ENCODE measurements at places on chromosomes 3 and 15.

GRCh38 chr3:174337227-174337626 lies 521.9 kb upstream of the NAALADL2 start:
- no peak for DNase-seq

DNA sequence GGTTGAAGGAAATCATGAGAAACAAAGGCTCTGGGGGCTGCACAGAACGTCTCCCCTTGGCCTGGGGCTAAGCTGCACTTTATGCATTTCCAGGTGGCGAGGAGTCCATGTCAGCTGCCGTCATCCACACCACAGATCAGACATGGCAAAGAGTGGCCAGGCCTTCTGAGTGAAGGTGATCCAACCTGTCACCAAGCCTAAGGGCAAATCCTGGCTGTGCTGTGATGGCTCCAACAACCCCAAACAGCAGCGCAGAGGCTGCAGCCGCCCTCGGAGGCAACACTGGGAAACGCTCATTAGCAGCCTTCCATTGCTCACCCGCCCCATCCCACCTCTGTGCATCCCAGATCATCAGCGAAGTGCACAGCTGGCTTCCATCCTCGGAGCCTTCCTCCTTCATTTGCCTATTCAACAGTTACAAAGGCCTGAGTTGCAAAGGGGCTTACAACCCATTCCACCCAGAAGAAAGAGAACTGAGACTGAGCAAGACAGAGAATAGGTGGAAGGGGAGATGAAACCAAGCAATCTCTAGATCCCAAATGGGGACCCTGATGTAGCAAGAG lies 55.7 kb downstream of the SRGAP3 start:
- DNase-seq: no peak

DNA sequence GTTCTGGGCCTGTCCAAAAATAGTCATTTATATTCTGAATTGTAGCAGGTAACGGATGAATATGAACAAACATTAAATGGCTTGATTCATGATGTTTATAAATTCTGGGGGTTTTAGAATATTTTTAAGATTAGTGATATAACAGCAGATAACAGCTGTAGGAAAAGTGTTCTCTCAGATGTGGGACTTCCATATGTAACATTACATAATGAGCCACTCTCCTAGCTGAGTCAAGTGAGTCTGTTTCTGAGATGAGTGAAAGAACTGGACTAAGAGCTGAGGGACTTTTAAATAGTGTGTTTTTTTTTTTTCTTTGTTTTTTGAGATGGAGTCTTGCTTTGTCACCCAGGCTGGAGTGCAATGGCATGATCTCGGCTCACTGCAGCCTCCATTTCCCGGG lies 13.9 kb downstream of the YEATS2 start:
- no peak for DNase-seq

GRCh38 chr3:193418576-193419373 lies 40.2 kb upstream of the ATP13A5 start:
- no peak for DNase-seq

DNA sequence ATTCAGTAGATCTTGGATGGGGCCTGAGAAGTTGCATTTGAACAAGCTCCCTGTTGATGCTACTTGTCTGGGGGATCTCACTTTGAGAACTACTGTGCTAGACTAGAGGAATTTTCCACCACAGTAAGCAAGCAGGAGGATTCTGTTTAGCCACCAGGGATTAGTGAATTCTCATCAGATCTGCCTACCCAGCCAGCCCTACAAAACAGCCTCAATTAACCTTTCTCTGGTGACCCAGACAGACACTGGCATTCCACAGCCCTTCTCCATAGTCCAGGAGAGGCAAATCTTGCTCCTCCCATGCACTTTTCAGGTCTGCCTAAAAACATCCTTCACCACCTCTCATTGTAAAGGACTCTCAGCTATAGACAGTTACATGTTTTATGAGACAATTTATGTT lies 16.7 kb upstream of the MYH15 start:
- no peak for DNase-seq

DNA sequence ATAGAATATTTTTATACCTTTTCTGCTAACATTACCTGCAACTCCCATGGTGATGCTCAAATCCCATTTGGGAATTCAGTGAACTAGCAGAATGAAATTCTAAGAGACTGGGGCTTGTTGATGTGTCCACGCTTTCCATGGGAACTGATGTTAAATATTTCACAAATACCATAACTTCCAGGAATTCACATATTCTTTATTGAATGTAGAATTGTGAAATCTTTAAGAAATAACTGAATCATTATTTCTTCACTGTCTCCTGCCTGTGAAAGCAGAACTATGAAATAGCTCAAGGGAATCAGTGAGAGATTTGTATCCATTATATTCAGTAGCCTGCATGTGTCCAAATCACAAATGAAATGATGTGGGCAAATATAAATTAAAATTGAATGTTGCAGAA lies 130.8 kb downstream of the SERPINI1 start:
- no peak for DNase-seq

GRCh38 chr3:84830476-84830875 lies 128.3 kb upstream of the CADM2 start:
- DNase-seq: no peak

DNA sequence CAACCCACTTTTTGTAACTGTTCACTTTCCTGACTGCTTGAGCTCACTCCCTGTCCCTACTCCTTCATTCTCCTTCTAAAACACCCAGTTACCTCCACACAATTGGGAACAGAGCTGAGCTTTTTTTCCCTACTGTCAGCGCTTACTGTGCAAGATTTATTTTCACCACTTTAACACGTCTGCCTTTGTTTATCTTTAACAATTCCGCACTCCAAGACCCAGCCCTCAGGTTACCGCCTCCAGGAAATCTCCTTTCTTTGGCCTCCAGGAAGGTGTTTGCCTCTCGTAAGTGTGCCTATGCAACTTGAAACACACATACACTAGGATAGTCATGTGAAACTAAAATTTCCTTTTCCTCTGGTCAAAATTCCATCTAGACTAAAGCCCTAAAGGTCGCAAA lies 271.9 kb upstream of the TPRG1 start:
- no peak for DNase-seq

- DNase-seq: no peak
Observed at GRCh38 chr3:123350971-123351370, 97.9 kb downstream of the ADCY5 start.

- no peak for DNase-seq
Observed at GRCh38 chr3:88076712-88077111, 17.7 kb downstream of the ZNF654 start.

GRCh38 chr3:197463279-197463678 lies 92.5 kb downstream of the BDH1 start:
- no peak for DNase-seq

GRCh38 chr3:11541321-11542303 lies 102.1 kb downstream of the VGLL4 start:
- DNase-seq: no peak

DNA sequence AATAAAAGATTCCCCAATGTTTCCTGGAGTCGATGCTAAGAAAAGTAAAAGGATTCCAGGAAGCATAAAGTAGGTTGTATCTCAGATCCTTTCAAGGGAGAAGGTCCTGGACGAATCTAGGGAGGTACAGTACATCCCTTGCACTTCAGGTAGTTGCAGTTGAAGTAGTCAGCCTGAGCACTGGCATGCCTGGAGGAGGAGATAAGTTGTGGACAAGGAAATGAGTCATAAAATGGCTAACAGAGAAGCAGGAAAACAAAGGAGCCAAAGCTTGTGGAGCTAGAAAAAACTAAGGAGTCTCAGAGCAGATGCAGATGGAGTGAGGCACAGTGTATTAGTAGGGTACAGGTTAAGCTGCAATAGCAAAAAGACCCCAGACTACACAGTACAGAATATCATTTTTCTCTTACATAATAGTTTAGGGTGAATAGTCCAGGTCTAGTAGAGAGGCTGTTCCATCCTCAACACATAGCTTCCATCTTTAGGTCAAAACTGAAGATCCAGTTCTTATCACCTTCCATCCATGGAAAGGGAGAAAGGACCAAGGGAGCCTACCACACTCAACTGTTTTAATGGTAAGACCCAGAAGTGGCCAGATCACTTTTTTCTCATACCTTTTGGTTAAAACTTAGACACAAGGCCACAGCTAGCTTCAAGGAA lies 41.3 kb downstream of the COL6A5 start:
- no peak for DNase-seq

DNA sequence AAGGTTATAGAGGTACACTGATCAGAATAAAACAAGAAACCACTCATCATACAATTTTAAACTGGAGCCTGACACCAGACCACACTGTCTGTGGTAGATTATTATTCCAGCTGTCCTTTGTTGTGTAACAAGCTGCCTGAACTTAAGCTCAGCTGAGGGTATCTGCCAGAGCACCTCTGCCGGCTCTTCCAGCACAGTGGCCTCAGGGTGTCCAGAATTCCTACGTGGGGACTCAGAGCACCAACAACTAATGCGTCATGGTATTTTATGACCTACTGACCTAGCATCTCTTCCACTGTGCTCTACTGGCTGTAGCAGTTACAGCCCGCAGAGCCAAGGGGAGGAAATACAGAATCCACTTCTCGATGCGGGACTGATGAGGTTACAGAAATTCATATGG lies 15.6 kb upstream of the RAF1 start:
- DNase-seq: no peak

DNA sequence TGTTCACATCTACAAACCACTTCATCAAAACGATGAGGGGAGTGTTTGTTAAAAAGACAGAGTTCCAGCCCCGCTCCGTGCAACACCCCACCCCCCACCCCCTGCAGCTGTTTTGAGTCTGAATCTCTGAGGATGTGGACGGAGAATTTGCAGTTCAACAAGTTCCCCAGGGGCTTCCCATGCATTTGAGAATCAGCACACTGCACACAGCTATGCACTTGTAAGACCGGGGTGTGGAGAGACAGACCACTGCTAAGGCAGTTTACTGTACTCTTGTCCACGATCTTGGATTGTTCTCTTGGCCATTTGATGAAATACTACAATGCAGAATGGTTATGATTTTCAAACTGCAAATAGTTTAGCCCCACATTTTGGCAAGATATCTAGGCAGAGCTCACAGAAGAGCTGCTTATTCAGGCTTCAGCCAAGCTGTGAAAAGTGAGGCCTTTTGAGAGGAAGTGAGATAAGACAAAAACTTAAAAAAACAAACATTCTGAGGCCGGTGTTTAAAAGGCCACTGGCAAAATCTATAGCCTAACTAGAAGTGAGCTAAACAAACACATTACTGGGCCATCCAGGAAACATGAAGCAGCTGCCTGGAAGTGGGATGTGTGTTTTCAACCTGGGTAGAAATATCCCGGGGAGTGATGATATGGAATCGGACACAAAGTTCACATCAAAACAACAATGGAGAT lies 308.2 kb upstream of the ADAMTS9 start:
- no peak for DNase-seq

GRCh38 chr15:85477061-85477460 lies 96.7 kb downstream of the AKAP13 start:
- no peak for DNase-seq

DNA sequence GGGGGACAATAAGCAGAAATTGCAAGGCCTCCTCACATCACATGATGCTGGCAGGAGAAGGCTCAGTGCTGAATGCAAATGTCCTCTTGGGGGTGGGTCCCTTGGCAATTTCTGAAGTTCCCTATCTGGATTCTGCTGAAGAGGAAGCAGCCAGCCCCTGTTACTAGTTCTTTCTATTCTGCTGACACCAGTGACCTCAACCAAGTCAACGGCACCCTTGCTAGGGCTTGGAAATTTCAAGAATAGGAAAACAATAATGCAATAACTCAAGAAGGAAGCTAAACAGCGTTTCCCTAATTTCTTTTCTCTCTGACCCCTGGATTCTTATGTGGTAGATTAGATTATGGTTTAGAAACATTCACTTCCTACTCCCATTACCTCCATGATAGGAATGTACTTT lies 46.2 kb upstream of the FOXP1 start:
- DNase-seq: no peak

DNA sequence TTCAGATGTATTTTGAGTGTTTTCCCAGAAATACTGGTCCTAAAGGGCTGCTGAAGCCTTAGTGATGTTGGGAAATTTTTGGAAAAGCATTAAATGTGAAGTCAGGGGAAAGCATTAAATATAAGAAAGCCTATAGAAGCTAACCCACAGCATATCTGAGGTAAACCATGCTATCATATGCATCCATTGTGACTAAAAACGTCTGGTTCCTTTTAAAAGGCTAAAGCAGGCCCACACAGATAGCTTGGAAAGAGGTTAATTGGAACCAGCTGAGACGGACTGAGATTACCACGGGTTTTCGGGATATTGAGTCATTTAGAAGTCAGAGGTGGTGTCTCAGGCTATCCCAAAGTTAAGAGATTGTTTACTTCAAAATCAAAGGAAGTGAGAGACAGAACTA lies 78.2 kb downstream of the CYP19A1 start:
- DNase-seq: no peak

DNA sequence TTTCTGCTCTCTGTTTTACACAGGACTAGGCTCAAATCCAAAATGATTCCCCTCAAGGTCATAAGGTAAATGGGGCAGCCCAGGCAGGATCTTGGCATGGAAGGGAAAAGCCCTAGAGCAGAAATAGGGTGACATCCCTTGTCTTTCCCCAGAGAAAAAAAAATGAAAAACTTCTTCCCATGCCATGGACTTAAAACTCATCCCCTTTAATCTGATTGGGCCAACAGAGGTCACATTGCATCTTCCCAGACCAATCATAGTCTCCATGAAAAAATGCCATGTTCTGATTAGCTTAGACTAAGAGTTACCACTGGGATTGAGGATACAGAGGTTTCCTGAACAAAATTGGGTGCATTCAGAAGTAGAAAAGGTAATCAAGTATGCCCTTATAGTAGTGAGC lies 241.3 kb upstream of the LRTM1 start:
- DNase-seq: no peak

DNA sequence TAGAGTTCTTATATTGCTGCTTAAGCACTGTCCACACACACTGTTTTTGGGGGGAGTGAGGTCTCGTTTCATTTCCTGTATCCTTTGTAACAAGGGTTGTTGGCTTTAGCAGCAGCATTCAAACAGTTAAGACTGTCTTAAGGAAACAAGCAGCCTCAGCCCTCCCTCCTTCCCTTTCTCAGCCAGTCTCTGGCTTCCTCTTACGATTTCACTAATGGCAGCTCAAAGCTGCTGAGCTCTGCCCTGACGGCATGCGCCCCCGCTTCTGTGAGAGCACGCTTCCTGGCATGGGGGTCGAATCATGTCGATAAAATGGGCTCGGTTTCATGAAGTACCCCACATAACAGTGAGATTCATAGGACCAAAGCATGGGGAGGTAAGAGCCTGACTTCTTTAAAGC lies 105.0 kb downstream of the KLHL25 start:
- peak; percentile 46 for DNase-seq

- no peak for DNase-seq
Observed at GRCh38 chr3:27758083-27758482, 36.0 kb upstream of the EOMES start.

DNA sequence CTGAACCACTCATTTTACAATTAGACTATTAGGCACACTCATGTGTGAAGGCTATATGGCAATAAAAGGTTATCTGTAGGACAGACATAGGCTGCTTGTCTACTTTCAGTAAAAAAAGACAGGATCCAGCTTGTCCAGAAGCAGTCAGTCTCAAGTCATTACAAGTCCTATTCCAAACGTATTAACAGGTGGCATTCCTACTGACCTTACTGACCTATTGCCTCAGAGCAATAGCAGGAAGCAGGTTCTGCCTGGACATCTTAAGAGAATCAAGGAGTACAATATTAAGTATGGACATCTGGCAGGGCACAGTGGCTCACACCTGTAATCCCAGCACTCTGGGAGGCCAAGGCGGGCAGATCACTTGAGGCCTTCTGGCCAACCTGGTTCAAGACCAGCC lies 7.0 kb downstream of the CMTM6 start:
- DNase-seq: no peak

- no peak for DNase-seq
Observed at GRCh38 chr15:40582726-40583246, 11.3 kb upstream of the KNL1 start.

GRCh38 chr3:197197334-197197733 lies 101.1 kb downstream of the DLG1 start:
- no peak for DNase-seq

- no peak for DNase-seq
Observed at GRCh38 chr3:139199421-139200010, 144.3 kb upstream of the MRPS22 start.
